Upper lobe of right lung (tissue), 1 donor: ENCODE measurements at places on chromosomes 7 and 10. TPM values are rescaled to one million over a fixed set of nuclear protein-coding genes. Genes with fewer than 3 reads are reported as not detected.

Gene LBX1
- not detected for total RNA-seq

Gene ELN
- 231 TPM for total RNA-seq

Gene ZNF277
- total RNA-seq, result 31.0 TPM

Gene MBL2
- total RNA-seq, result not detected

DNA sequence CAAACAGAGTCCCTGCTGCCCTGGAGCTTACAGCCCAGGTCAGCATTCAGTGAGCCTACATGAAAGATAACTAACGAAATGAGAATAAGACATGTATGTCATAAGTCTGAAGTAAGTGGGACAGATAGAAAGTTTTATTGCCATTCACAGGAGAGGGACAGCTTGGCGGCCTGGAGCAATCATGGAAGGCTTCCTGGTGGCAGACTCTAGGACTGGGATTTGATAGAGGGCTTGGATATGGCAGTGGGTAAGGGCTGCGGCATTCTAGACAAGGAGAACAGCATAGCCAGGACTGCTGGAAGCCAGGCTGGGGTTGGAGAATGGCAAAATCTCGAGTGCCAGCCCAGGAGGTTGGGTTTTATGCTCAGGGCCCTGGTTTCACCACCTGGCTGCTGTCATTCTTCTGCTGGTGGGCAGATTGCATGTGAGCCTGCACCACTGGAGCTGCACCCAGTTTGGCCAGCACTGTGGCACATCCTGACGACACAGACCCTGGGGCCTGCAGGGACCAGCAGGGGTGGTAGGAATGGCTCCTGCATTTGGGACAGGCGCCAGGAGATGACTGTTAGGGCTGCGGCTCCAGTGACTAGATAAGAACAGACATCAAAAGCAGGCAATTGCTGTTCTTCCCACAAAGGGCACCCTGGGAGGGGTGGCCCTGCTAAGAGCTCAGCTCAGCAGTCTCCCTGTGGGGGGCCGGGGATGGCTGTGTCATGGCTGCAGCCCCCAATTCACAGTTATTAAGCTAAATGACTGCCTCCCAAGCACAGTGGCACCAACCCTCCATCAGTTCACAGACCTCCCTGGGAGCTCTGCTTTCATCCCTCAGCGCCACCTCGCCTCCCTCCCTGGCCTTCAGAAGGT lies 161.1 kb downstream of the RPS24 start:
- no peaks in the 10 kb centered on the region for H3K4me1 ChIP-seq
- H3K4me3 ChIP-seq, result no peak overlapping the region
- no peaks in the 10 kb centered on the region for H3K36me3 ChIP-seq
- no peak overlapping the region for H3K27ac ChIP-seq

DNA sequence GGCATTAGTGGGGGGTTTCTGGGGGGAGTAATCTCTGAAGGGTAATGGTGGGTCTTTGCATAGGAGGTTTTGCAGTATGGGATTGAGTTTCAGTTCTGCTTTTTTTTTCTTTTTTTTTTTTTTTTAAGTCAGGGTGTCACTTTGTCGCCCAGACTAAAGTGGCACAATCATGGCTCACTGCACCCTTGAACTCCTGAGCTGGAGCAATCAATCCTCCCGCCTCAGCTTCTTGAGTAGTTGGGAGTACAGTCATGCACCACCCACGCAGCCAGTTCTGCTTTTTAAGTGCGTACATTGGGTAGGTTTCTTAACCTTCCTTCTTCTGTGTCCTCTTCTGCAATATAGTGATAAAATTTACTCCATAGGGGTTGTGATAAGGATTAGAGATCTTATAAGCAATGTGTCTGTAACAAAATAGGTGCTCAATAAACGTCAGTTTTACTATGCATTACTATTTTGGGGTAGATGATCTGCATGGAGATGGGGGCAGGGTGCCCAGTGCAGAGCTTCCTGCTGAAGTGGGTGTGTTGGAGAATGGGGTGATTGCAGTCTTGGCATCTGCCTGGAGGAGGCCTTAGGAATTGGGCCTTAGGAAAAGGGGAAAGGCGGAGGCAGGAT lies 9.6 kb downstream of the KAZALD1 start:
- no peaks in the 10 kb centered on the region for H3K36me3 ChIP-seq
- DNase-seq, result peak; percentile 79
- peaks cover 23% of the 10 kb centered on the region for H3K27me3 ChIP-seq
- H3K27ac ChIP-seq, result no peak overlapping the region
- peaks cover 18% of the 10 kb centered on the region for H3K4me1 ChIP-seq

DNA sequence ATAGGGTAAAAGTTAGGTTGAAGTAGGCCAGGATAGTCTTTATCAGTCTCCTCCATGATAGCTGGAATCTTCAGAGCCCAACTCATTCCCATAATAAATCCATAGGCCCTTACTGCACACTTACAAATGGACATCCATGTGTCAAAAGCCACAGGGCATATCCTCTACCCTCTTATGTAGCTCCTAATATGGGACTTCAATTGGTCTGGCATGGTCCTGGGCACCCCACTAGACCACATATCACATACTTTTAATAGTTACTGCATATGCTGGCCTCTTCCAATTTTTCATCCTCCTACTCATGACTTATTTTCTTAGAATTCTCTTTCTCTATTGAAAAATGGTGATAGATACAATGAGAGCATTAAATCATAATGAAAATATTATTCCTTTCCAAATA lies 169.3 kb downstream of the MAGI2 start:
- DNase-seq, result no peak
- H3K4me3 ChIP-seq, result no peak overlapping the region

GRCh38 chr7:95859429-95859828 lies 87.1 kb downstream of the DYNC1I1 start:
- no peaks in the 10 kb centered on the region for H3K27me3 ChIP-seq
- DNase-seq, result no peak
- no peak overlapping the region for H3K27ac ChIP-seq
- no peaks in the 10 kb centered on the region for H3K4me1 ChIP-seq

DNA sequence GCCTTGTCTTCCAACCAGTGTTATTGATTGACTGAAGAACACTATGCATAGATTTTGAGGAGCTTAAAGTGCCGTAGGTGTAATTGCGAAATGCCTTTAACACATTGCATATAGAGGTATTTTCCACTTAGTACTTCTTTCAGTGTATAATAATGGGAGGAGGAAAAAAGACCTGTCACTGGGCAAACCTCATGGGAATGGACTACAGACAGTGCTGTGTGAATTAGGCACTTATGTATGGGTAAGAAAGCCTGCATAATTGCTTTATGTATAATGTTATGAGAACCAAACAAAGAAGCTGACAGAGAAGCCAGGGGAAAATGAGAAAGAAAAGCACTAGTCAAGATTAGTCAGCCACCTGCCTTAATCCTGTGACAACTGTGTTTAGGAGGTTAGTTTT lies 12.4 kb upstream of the SCRN1 start:
- H3K36me3 ChIP-seq, result no peaks in the 10 kb centered on the region
- no peaks in the 10 kb centered on the region for H3K4me1 ChIP-seq
- no peak overlapping the region for H3K4me3 ChIP-seq
- no peaks in the 10 kb centered on the region for H3K27me3 ChIP-seq
- H3K27ac ChIP-seq, result no peak overlapping the region
